HTR-8/SVneo (cell line): ENCODE measurements at places on chromosomes 16 and 17.

- DNase-seq = no peak
These were observed 7.8 kb downstream of the TTLL6 start for GRCh38 chr17:48809182-48809581.

DNA sequence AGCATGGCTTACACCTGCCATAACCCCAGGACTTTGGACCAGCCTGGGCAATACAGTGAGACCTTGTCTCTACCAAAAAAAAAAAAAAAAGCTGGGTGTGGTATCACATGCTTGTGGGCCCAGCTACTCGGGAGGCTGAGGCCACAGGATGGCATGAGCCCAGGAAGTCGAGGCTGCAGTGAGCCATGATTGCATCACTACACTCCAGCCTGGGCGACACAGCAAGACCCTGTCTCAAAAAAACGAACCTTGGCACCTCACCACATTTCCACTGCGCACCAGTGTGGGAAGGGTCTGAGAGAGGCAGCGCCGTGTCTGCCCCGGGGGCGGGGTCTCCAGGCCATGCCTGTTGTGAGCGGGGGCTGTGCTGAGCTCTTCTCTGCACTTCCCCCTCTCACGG lies 6.3 kb downstream of the ACSF3 start:
- DNase-seq = no peak

DNA sequence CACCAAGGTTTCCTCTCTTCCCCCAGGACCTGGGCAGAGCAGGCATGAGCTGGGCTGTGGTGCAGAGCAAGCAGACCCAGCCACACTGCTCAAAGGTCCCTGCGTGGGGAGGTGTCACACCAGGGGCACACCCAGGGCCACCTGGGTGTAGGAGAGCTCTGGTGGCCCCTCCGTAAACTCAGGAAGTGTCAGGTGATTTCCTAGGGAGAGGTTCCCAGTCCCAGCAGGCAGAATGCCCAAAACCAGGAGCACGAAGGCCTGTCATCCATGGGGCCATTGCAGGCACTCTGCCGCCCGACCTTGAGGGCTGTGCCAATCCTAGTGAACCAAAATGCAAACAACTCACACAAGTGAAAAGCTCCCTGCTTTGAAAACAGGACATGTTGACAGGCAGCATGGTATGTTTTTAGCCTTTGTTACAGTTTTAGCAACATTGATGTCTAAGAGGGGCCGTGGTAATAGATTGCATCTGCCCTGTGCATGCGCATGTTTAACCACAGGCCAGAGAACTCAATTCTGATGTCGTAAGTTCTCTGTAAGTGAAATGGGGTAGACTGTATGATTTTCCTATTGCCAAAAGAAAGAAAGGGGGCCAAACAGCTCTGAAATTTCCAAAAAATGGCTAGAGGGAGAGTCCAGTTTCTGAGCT lies 21.3 kb downstream of the CIBAR2 start:
- no peak for DNase-seq

DNA sequence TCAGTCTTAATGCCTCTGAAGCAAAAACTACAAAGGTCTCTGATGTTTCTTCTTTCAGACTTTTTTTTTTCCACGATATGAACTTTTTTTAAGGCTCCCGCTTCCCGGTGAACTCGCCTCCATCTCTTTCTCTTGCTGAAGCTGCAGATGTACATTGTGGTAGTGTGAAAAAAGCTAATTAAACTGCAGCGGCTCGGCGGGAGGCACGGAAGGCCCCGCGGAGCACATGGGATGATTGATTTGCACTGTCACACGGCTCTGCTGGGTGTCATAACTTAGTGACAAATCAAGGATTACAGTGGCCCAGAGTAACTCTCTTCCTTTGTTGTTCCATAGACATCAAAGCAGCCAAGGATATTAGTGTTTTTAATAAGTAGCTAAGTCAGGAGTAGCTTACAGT lies 196.3 kb downstream of the AXIN2 start:
- DNase-seq = no peak

GRCh38 chr17:51351890-51352289 lies 91.5 kb downstream of the UTP18 start:
- DNase-seq = no peak

GRCh38 chr17:17834974-17835373 lies 1.8 kb downstream of the SREBF1 start:
- DNase-seq = no peak

DNA sequence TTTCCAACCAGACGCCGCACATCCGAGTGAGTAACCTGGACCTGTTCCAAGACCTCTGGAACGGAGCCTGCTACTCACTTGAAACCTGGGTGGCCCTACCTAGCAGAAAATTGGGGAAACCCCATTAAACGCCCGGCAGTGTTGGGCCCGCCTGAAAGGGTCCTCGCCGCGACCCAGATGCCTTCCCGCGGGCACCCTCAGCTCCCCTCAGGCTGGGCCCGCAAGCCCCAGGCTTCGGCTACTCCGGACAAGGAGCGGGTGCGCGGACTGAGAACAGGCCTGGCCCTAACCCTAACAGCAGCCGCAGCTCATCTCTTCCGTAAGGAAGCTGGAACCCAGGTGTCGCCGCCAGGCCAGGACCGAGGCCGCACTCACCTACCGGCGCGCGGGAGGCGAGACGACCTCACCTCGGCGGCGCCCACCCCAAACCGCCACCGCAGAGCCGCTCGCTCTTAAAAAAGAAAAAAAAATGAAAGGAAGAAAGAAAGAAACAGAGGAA lies 344 bp downstream of the PSME3IP1 start:
- peak; percentile 24 for DNase-seq

GRCh38 chr17:64534187-64534586 lies 27.4 kb downstream of the CEP95 start:
- DNase-seq = no peak

DNA sequence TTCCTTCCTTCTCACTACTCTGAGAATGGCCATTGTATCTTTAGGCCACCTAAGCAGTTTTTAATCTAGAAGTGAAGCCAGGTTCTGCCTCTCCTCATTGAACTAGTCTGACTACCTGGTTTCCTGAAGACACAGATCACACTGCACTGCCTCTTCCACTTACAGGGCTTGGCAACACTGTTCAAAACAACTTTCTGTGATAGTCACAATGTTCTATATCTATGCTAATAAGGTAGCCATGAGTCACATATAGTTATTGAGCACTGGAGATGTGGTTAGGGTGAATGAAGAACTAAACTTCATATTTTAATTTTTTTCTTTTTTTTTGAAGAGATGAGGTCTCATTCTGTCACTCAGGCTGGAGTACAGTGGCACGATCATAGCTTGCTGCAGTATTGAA lies 26.9 kb downstream of the RND2 start:
- DNase-seq = no peak

GRCh38 chr17:65553646-65554552 lies 7.5 kb downstream of the AXIN2 start:
- DNase-seq = no peak

- DNase-seq = no peak
These were observed 7.1 kb downstream of the ENGASE start for GRCh38 chr17:79081571-79082276.

DNA sequence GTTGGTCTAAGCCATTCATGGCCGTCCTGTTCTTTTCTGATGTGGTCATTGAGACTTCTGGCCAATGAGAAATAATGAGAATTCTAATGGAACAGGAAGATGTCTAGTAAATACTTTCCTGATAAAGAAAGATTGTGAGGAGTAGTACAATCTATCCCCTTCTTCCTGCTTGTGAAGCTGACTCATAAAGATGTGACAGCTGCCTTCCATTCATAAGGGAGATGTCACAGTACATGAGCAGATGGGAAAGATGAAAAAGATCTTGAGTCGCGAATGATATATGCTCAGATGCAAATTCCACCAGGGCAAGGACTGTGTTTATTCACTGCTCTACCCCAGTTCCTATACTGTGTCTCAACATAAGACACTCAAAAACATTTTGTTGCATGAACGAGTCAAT lies 111.7 kb upstream of the FOXF1 start:
- DNase-seq = peak; percentile 42

DNA sequence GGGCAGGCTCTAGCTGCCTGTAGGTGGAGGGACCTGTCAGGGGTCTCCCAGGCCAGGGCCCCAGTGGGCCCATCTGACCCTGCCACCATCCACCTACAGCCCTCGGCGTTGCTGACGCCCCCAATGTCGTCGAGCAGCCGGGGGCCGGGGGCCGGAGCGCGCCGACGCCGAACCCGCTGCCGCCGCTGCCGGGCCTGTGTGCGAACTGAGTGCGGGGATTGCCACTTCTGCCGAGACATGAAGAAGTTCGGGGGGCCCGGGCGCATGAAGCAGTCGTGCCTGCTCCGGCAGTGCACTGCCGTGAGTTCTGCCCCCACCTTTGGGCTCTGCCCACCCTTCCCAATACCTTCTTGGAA lies 2.2 kb downstream of the FBXL19 start:
- no peak for DNase-seq

GRCh38 chr17:47934856-47935255 lies 6.5 kb upstream of the PNPO start:
- DNase-seq = peak; percentile 40

- DNase-seq = peak; percentile 64
These were observed 823 bp downstream of the NBR1 start for GRCh38 chr17:43171586-43172487.

GRCh38 chr16:14485121-14485551 lies 144.9 kb downstream of the PARN start:
- peak; percentile 20 for DNase-seq

DNA sequence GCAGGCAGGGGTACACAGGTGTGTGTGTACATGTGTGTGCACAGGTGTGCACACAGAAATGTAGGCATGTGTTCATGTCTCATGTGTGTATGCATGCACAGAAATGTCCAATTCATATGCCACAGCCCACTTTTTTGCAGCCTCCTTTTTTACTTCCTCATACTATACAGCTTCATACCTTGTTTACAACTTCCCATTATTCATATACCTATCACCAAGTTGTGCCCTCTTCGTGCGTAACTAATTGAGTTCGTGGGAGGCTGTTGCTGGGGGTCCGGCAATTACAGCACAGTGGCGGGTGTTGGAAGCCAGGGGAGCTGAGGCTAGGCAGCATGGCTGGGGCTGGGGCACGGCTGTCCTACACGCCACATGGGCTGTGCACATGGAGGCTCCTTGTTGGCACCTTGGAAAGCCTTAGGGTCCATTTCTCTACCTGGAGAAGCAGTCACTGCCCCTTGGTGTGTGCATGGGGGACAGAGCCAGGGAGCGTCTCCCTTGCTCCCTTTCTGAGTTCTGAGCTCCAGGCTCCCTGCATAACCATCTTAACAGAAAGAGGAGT lies 266.7 kb downstream of the ENGASE start:
- no peak for DNase-seq

GRCh38 chr16:30145657-30146056 lies 22.6 kb upstream of the MAPK3 start:
- DNase-seq = no peak

DNA sequence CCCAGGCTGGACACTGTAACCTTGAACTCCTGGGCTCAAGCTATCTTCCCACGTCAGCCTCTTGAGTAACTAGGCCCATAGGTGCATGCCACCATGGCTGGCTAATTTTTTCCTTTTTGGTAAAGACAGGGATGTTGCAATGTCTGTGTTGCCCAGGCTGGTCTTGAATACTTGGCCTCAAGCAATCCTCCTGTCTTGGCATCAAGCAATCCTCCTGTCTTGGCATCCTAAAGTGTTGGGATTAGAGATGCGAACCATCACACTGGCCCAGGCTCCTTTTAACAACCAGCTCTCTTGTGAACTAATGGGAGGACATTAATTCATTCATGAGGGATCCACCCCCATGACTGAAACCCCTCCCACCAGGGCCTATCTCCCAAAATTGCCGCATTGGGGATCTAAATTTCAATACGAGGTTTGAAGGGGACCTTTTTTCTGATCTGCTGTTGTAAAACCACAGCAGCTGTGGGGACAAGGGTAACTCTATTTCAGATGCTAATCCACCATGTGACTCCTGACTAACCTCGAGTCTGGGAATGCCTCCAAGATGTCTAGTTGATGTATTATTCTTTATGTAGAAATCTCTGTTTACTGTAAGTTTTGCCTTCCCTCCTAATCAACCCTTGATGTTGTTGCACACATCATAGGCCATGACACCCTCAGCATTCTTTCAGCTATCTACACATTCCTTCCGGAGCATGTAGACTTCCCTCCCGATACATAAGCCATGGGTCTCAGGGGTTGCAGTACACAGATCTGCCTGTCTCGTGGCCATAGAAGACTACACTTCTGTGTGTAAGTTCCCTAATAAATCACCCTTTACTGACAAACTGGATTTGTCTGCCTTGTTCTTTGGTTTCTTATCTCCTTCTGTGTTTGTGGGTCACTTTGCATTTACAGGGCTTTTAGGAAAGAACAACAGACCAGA lies 37.6 kb downstream of the RNF112 start:
- DNase-seq = peak; percentile 95

GRCh38 chr16:19479302-19479721 lies 42.6 kb downstream of the GDE1 start:
- no peak for DNase-seq

GRCh38 chr16:83393196-83393981 lies 414.4 kb upstream of the HSBP1 start:
- DNase-seq = no peak
